ENCODE measurements at places on chromosomes 5 and 9. TPM values are rescaled to one million over a fixed set of nuclear protein-coding genes. Genes with fewer than 3 reads are reported as not detected.
A peak's percentile ranks its signal among the peaks of the same experiment; 100 is the strongest.

- DNase-seq: no peak
- peaks cover 2% of the 10 kb centered on the region for H3K4me1 ChIP-seq
- H3K27ac ChIP-seq: no peak overlapping the region
These were observed 28.2 kb downstream of the LIFR start for GRCh38 chr5:38528162-38528703.

DNA sequence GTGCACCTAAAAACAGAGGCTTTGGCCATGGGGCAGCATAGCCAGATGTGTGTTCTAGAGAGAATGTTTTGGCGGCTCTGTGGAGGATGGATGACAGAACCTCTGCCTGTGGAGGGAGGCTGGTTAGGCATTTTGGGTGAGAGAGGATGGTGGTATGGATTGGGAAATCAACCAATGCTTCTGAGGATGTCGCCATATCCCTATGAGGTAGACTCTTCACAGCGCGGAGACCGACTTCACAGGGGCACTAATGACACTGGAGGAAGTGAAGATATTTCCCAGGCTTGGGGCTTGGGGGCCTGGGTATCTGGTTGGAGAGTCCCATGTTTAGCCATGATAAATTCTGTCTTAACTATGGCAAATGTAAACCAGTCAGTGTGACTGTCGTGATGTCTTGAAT is 140.6 kb upstream of the KLF4 start:
- no peak for DNase-seq
- no peak overlapping the region for H3K27ac ChIP-seq
- no peaks in the 10 kb centered on the region for H3K4me1 ChIP-seq
- H3K36me3 ChIP-seq: no peaks in the 10 kb centered on the region
- no peak overlapping the region for H3K4me3 ChIP-seq

GRCh38 chr9:88872192-88872946 is 118.9 kb upstream of the S1PR3 start:
- H3K27me3 ChIP-seq: peaks cover 5% of the 10 kb centered on the region
- H3K4me3 ChIP-seq: no peak overlapping the region
- no peaks in the 10 kb centered on the region for H3K4me1 ChIP-seq
- no peak for DNase-seq
- H3K27ac ChIP-seq: no peak overlapping the region

GRCh38 chr5:172855597-172856292 is 21.7 kb downstream of the ERGIC1 start:
- H3K27ac ChIP-seq: peak overlapping the region; percentile 91
- peaks cover 4% of the 10 kb centered on the region for H3K36me3 ChIP-seq
- no peak for DNase-seq
- H3K4me3 ChIP-seq: no peak overlapping the region

GRCh38 chr9:134004131-134004873 is 12.2 kb upstream of the VAV2 start:
- no peak overlapping the region for H3K27ac ChIP-seq
- no peak for DNase-seq
- H3K36me3 ChIP-seq: no peaks in the 10 kb centered on the region

- no peak overlapping the region for H3K27ac ChIP-seq
- no peak overlapping the region for H3K4me3 ChIP-seq
- H3K27me3 ChIP-seq: no peaks in the 10 kb centered on the region
- DNase-seq: peak; percentile 66
- H3K36me3 ChIP-seq: no peaks in the 10 kb centered on the region
- peaks cover 4% of the 10 kb centered on the region for H3K4me1 ChIP-seq
These were observed 78.1 kb upstream of the MAMDC2 start for GRCh38 chr9:69965416-69966145.

GRCh38 chr5:1549475-1550030 is 25.8 kb upstream of the LPCAT1 start:
- no peaks in the 10 kb centered on the region for H3K4me1 ChIP-seq
- H3K27ac ChIP-seq: no peak overlapping the region
- no peak for DNase-seq
- no peak overlapping the region for H3K4me3 ChIP-seq

GRCh38 chr5:132424167-132424880 is 54.8 kb downstream of the SLC22A5 start:
- H3K4me1 ChIP-seq: peaks cover 53% of the 10 kb centered on the region
- DNase-seq: no peak
- no peak overlapping the region for H3K27ac ChIP-seq
- peaks cover 2% of the 10 kb centered on the region for H3K36me3 ChIP-seq

DNA sequence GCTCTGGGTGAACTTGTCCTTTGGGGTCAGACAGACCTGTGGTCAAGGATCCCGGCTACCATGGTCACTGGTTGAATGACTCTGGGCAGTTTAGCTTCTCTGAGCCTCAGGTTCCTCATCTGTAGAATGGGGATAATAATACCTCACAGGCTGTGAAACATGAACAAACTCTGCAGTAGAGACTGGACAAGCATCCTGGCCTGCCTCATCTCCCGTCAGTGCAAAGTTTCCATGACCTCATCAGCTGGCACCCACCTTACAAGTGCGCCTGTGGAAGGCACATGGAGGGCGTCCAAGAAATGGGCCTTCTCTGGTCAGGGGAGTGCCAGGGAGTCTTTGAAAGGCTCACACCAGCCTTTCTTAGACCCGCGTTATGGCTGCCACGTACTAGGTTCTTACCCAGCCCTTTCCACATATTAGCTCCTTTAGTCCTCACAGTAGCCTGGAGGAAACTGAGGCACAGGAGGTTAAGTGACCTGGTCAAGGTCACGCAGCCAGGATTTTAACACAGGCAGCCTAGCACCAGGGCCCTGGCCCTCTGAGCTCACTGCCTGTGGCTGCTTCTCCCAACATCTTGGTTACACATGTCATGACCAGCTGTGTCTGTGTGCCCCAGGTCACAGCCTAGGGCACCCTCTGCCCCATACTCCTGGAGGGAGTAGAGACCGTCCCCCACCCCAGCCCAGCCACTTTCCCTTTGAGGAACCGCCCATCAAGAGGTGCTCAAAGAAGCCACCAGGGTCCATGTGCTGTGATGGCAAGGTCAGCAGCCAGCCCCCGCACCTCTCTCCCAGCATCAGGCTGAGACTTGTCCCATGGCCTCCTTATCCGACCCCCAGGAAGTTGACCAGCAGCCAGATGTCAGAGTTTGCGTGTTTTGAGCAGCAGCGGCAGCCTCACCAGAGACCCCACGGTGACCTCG is 39.4 kb upstream of the RPL26L1 start:
- no peak overlapping the region for H3K4me3 ChIP-seq
- H3K36me3 ChIP-seq: peaks cover 44% of the 10 kb centered on the region
- peak overlapping the region; percentile 91 for H3K27ac ChIP-seq

DNA sequence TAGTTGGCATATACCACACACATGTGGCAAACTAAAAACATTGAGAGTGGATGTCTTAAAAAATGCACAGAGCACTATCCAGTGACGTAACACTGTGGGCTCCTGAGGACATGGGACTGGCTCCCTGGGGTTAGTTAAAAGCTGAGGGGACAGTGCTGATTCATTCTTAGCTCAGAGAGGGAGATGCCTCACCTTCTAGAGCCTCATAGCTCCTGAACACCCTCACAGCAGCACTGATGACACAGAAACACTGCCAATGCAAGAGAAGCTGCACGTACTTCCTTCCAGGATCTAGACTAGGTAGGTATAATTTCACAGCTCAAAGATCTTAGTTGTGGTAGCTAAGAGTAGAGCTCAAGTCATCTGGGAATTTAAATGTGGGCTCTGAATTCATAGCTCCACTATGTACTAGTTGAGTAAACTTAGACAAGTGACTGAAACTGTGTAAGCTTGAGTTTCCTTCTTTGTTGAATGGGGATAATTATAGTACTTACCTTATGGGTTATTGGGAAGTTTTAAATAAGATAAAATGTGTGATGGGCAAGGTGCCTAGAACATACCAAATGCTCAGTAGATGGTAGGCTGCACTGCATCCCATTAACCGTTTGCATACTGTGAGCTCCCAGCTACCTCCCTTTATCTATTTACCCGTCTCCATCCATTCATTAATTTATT is 279.9 kb downstream of the ASTN2 start:
- DNase-seq: no peak
- H3K4me3 ChIP-seq: no peak overlapping the region
- H3K27ac ChIP-seq: no peak overlapping the region
- H3K4me1 ChIP-seq: no peaks in the 10 kb centered on the region

GRCh38 chr5:94025788-94026473 is 284.5 kb upstream of the POU5F2 start:
- no peaks in the 10 kb centered on the region for H3K4me1 ChIP-seq
- H3K27ac ChIP-seq: no peak overlapping the region
- H3K4me3 ChIP-seq: no peak overlapping the region
- DNase-seq: no peak
- H3K36me3 ChIP-seq: no peaks in the 10 kb centered on the region

DNA sequence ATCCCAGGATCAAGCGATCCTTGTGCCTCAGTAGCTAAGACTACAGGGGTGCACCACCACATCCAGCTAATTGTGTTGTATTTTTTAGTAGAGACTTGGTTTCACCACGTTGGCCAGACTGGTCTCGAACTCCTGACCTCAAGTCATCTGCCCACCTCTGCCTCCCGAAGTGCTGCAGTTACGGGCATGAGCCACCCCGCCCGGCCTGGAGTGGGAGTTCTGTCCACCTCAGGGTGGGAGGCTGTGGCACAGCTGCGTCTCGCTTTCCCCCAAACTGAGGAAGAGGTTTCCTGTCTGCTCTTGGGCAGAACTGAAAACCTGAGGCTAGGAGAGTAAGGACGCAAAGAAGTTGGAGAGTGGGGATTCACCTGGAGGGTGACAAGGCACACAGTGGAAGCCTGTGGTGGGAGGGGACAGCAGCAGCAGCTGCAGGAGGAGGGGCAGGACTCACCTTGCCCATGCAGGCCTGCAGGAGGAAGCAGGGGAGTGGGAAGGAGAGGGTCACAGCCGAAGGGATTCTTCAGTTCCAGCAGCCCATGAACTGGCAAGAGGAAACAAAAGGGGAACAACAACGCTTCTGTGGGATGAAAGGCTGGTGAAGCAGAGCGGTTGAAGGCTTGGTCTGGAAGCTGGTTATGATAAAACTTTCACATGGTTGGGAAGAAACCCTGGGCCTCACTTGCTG is 181.4 kb downstream of the GAS1 start:
- H3K27me3 ChIP-seq: no peaks in the 10 kb centered on the region
- H3K4me1 ChIP-seq: peaks cover 4% of the 10 kb centered on the region
- DNase-seq: no peak
- H3K4me3 ChIP-seq: no peak overlapping the region

DNA sequence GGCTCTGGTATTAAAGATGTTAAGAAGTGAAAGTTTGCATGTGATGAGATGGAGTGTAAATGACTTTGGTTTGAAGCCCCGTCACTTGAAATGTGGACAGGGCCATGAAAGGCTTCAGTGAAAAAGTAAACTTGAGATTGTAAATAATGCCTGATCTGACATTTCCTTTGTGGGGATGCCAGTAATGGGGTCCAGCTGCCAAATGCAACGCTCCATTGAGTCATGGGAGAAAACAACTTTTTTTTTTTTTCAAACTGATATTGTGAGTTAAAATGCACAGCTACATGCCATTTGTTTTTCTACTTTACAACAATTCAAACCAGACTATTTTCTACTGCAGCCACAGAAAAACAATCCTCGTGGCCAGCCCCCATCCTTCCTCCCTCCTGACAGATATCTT is 327.0 kb upstream of the TNC start:
- peak overlapping the region; percentile 29 for H3K27ac ChIP-seq
- DNase-seq: no peak
- no peaks in the 10 kb centered on the region for H3K36me3 ChIP-seq

DNA sequence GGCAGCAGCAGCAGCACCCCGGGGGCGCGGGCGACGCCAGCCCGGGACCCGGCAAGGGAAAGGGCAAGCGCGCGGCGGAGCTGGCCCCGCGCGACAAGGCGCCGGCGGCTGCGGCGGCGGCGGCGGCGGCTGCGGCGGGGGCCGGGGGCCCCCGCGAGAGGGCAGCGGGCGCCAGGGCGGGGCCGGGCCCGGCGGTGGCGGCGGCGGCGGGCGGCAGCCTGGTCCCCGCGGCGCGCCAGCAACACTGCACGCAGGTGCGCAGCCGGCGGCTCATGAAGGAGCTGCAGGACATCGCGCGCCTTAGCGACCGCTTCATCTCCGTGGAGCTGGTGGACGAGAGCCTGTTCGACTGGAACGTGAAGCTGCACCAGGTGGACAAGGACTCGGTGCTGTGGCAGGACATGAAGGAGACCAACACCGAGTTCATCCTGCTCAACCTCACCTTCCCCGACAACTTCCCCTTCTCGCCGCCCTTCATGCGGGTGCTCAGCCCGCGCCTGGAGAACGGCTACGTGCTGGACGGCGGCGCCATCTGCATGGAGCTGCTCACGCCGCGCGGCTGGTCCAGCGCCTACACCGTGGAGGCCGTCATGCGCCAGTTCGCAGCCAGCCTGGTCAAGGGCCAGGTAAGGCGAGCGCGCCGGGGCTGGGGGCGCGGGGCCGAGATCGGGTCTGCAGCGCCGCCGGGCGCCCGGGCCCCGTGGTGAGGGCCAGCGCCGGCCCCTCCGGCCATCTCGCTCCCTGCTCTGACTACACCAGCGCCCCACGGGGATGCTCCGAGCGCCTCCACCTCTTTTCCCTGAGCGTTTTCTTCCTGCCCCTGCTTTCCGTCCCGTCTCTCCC is at the start of gene UBE2QL1:
Gene UBE2QL1 (plus strand): TSS at position 238 of the 843 bp plus-strand sequence. CDS start 35 bp downstream, at position 273.
- peaks cover 30% of the 10 kb centered on the region for H3K27me3 ChIP-seq
- no peaks in the 10 kb centered on the region for H3K4me1 ChIP-seq
- no peak within 1 kb of the TSS for H3K4me3 ChIP-seq
- no peaks in the 10 kb centered on the region for H3K36me3 ChIP-seq
- no peak for DNase-seq

- H3K27ac ChIP-seq: no peak overlapping the region
- no peaks in the 10 kb centered on the region for H3K27me3 ChIP-seq
- H3K36me3 ChIP-seq: no peaks in the 10 kb centered on the region
- no peaks in the 10 kb centered on the region for H3K4me1 ChIP-seq
- DNase-seq: peak; percentile 7
- H3K4me3 ChIP-seq: no peak overlapping the region
These were observed 221.4 kb downstream of the SPATA31D1 start for GRCh38 chr9:82209797-82210470.

DNA sequence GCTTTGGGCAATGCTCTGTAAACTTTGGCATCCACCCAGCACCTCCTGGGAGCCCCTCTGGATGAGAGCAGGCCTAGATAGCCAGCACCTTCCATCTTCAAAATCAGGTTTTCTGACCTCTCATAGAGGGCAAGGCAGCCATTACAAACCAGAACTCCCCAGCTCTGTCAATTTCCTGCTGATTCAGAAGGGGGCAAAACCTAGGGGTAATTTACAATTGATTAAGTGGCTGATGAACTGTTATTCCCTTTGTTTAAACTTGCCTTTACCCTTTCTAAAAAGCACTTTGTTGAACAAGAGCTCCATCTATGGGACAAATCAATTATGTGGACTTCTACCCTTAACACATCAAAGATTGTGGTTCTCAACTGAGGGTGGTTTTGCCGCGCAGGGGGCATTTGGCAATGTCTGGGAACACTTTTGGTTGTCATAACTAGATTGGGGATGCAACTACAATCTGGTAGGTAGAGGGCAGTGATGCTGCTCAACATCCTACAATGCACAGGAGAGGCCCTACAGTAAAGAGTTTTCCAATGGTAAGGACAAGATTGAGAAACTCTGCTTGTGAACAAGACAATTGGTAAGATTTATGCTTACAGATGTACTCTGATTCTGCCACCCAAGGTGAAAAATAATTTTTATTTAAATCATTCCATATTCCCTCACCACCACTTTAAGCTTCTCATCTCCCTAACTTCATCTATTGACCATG is 184.1 kb downstream of the MARCHF11 start:
- peaks cover 7% of the 10 kb centered on the region for H3K27me3 ChIP-seq
- H3K27ac ChIP-seq: no peak overlapping the region
- peak; percentile 55 for DNase-seq
- H3K4me1 ChIP-seq: no peaks in the 10 kb centered on the region
- no peaks in the 10 kb centered on the region for H3K36me3 ChIP-seq
- no peak overlapping the region for H3K4me3 ChIP-seq

AKNA gene
- 2.8 TPM for total RNA-seq

AUH gene
- total RNA-seq: 8.1 TPM

SPAG8 gene
- total RNA-seq: 0.72 TPM

EXOSC2 gene
- 48.6 TPM for total RNA-seq

PCDHGA12 gene
- 9.7 TPM for total RNA-seq

CD72 gene
- total RNA-seq: 0.36 TPM

All from IMR-90 (cell line).